T-helper 1 cell (primary cell): ENCODE measurements at places on chromosomes 5 and 9.

DNA sequence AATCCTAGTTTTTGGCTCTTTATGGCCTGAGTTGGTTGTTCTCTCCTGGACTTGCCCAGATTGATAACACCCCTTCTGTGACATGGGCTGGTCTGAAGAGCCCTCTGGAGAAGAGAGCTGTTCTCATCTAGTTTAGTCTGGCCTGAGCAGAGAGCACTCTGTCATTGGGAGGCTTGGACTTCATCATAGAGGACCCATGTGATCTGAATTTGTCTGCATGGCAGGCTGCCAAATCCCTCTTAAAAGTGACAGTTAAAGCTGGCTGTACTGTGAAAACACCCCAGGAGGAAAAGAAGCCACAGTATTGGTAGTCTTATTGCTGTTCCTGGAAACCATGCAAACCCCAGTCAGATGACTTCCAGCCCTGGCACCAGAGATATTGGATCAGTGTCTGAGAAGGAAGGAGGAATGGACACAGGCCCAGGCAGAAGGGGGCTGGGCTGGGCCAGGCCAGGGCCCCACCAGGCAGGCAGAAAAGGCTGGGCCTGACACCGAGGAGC is 3.7 kb upstream of the WDR31 start:
- no peak for DNase-seq

- no peak for DNase-seq
Observed at GRCh38 chr9:100729336-100729895, 151.5 kb downstream of the CAVIN4 start.

- DNase-seq = no peak
Observed at GRCh38 chr5:53151713-53152458, 42.3 kb upstream of the MOCS2 start.

- no peak for DNase-seq
Observed at GRCh38 chr5:171386861-171387344, 746 bp upstream of the NPM1 start.

DNA sequence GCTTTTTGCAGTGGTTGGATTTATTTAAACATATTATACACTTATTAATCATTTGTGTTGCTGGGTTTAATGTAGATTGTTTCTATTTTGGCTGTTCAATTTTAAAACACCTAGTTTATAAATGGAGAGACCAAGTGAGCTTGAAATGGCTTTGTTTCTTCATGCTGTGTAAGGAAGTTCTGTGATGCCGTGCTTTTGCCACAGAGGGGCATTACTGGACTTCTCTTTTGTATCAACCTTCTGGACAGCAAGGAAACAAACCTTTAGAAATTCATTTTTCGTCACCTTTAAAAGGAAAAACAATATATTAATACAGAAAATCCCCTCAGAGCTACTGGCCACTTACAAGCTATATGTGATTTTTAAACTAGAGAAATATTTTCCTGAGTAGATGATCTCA is 81.9 kb downstream of the DMRTA1 start:
- no peak for DNase-seq

- DNase-seq = no peak
Observed at GRCh38 chr9:126886897-126887296, 26.5 kb downstream of the ZBTB34 start.

DNA sequence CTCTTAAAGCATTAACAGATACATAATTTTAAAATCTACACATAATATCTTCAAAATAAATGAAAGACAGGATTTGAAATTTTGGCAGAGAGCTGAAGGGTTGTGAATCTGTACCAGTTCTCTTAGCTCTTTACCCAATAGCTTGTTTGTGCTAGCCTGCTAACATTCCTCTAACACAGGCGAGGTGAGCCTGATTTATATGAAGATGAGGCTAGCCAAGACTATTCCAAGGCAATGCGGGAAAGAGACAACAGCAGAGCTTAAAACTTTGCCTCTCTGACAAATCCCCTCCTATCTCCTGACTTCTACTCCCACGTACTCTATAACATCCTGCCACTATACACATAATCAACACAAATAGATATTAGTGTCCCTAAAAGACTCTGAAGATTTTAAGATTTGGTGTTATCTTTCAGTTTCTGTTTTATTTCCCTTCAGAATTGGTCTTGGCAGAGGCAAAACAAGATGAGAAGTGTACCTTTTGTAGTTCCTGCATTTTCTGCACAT is 745.6 kb upstream of the ZNF608 start:
- no peak for DNase-seq

GRCh38 chr5:126718236-126718868 is 58.6 kb upstream of the LMNB1 start:
- DNase-seq = no peak

- DNase-seq = no peak
Observed at GRCh38 chr9:134153450-134153849, 10.9 kb downstream of the RNU6ATAC start.

GRCh38 chr5:177311392-177311722 is 341 bp downstream of the MXD3 start:
- DNase-seq = no peak

DNA sequence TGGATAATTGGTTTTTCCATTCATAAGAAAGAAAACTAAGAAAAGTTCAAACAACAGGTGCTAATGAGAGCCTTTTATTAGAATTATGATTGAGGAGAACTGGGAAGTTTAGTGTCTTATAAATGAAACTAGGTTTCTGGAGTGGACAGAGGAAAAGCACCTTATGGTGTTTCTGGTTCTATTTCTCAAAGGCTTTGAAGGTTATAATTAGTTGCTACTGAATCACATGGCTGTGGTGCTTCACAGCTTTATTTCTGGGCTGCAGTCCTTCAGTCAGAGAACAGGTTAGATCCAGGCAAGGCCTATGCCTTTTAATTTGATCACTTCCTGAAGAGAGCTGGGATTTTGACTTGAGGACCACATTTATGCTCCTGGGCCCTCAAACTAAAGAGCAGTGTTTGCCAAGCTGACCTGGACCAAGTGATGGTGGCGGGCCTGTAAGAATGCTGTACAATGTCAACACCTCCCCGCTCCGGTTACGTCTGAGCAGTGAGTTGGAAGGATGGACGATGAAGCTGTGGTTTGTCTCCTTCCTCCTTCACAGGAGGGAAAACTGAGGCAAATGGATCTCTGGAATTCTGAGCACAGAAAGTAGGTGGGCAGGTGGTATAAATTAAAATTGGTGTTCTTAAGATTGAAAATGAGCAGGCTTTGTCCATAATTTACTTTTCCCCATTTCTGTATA is 56.0 kb downstream of the ZNF462 start:
- DNase-seq = no peak

GRCh38 chr5:168531987-168532864 is 3.1 kb downstream of the FBLL1 start:
- DNase-seq = no peak

GRCh38 chr5:124111886-124112285 is 599.9 kb downstream of the CSNK1G3 start:
- no peak for DNase-seq

GRCh38 chr5:155295111-155295510 is 281.6 kb downstream of the KIF4B start:
- DNase-seq = no peak

- no peak for DNase-seq
Observed at GRCh38 chr5:114055318-114056184, 306.3 kb upstream of the KCNN2 start.

DNA sequence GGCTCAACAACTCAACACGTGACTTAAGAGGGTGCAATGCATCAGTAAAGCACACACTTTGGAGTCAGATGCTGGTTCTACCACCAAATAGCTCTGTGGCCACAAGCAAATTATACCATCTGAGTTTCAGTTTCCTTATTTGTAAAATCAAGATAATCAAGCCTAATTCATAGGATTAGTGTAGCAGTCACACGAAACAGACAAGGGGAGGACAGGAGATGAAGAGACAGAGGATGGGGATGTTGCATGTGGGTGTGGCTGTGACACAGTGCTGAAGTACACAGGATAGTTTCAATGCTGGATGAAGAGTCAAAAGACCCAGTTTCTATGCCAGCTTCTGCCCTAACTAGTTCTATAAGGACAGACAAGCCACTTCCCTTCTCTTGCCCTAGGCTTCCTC is 60.2 kb downstream of the SPOCK1 start:
- no peak for DNase-seq

DNA sequence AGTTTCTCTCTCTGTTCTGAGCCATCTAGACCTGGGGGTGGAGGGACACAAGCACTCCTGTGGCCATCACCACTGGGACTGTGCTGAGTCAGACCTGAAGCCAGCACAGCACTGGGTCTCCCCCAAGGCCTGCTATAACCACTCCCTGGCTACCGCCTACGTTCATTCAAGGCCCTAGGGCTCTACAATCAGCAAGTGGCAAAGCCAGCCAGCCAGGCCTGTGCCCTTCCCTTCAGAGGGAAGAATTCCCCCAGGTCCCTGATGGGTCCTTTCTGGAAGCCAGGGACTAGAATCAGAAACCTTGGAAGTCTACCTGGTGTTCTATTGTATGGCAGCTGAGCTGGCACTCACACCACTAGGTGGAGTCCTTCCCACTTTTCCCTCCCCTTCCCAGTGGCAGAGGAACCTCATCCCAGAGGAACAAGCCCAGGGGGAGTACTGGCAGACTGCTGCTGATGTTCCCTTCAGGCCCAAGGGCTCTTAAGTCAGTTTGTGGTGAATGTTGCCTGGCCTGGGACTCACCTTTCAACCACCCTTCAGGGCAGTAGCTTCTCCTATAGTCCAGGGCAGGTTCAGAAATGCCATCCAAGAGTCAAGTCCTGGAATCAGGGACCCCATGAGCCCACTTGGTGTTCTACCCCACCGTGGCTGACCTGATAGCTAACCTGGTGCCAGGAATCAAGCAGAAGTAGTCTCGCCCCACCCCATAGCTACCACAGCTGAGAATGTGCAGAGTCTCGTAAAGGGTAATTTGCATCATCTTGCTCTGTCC is 20.0 kb downstream of the JMY start:
- no peak for DNase-seq

GRCh38 chr5:59390074-59390659 is 503.4 kb downstream of the PDE4D start:
- no peak for DNase-seq

DNA sequence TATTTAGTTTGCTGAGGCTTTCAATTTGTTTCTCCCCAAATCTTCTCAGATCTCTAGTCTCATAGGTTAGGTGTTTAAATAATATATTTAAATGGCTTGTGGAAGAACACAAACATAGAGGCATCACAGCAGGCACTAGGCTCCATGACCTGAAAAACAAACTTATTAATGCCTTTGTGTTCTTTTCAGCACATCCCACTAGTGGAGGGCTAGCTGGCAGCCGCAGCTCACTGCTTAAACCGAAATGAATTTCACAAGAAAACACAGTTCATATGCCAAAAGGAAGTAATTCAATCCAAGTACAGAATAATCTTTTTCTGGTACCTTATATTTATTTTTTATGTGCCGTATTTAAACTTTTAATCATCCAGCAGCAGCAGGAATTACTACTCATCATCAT is 382.5 kb downstream of the PLK2 start:
- DNase-seq = no peak

DNA sequence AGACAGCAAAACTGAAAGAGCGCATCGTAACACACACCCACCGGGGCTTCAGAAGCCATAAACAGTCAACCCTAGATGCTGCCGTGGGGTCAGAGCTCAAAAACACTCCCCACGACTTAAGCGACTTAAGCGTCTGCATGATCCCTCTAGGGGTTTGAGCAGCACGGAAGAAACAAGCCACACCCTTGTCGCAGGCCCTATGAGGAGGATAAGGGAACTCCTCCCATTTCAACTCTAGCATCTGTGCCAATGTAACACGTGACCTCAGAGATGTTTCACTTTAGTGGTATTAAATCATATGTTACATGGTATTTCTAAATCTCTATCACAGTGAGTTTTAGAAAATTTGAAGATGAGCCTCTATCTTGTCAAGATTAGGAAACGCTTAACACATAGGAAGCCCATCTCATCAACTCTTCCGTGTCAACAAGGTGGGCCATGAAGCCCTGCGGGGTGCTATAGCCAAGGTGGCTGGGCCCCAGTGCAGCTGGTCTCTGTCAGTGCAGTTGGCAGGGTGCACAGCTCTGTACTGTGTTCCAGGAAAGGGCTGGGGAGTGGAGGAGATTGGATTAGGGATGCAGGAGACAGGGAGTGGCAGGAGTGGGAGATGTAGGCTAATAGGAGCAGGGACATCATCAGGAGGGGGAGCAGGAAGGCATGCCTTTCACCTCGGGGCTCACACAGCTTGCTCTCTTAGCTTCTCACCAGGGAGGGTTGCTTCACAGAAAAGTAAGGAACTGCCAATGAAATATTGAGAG is 33.1 kb downstream of the ZCCHC9 start:
- DNase-seq = no peak

DNA sequence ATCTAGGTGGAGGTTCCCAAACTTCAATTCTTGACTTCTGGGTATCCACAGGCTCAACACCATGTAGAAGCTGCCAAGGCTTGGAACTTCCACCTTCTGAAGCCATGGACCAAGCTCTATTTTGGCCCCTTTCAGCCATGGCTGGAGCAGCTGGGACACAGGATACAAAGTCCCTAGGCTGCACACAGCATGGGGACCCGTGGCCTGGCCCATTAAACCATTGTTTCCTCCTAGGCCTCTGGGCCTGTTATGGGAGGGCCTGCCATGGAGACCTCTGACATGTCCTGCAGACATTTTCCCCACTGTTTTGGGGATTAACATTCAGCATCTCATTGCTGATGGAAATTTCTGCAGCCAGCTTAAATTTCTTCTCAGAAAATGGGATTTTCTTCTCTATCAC is 1908.0 kb downstream of the EFNA5 start:
- no peak for DNase-seq

DNA sequence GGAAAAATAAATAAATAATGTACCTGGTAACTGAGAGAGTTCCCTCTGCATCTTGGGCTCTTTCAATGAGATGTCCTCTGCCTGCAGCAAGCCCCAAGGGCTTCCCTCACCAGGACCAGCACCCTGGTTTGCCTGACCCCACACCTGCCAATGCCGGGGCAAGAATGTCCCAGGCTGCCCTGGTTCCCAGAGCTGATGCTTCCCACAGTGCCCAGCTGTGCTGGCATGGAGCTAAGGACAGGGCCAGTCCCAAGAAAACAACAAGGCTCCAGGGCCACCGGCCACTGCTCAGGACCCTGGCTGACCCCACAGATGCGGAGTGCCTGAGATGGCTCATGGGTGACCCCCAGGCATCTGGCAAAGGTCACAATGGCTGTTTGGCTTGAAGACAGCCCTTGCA is 123.5 kb downstream of the KCNIP1 start:
- no peak for DNase-seq

DNA sequence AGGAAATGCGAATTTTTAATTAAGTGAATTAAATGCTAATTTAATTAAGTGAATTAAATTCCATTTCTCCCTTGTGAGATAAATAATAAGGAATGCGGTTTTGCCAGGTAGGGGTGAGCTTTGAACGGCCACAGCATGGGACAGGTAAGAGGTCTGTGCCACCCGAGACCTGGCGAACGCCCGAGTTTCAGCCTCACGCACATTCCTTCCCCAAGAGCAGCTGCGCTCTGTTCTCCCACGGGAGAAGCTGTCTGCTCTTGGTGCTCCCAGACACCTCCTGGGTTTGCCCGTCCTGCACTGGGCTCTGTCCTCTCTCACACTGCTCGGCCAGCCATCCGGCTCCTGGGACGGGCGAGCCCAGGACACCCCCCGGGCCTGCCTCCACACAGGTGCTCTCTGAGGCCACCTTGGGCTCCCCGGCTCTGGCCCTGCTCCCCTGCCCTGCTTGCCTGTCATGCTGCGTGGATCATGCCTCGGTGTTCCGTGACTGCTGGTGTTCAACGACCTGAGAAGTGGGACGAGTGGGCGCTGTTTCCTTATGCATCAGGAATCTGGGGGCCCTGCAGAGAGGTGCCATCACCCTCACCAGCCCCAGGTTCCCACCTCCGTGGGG is 13.7 kb upstream of the CAMSAP1 start:
- no peak for DNase-seq

GRCh38 chr5:25974451-25974850 is 1063.9 kb downstream of the CDH9 start:
- DNase-seq = no peak

GRCh38 chr5:65834306-65834705 is 92.1 kb upstream of the ERBIN start:
- no peak for DNase-seq
